ENCODE measurements at places on chromosomes 11 and 22. TPM values are rescaled to one million over a fixed set of nuclear protein-coding genes. Genes with fewer than 3 reads are reported as not detected.

MRGPRX3 gene
- not detected for polyA plus RNA-seq

HOATZ gene
- polyA plus RNA-seq: not detected

CRYAB gene
- 1,548 TPM for polyA plus RNA-seq

IL18 gene
- polyA plus RNA-seq: 1.8 TPM

CACNA1I gene
- polyA plus RNA-seq: 2.2 TPM

CNGA4 gene
- 6.1 TPM for polyA plus RNA-seq

MYOD1 gene
- not detected for polyA plus RNA-seq

ANGPTL5 gene
- polyA plus RNA-seq: not detected

TRIM48 gene
- not detected for polyA plus RNA-seq

SCYL1 gene
- 81.7 TPM for polyA plus RNA-seq

HTR3A gene
- polyA plus RNA-seq: 1.5 TPM

TBX1 gene
- polyA plus RNA-seq: 0.53 TPM

P2RX6 gene
- polyA plus RNA-seq: 3.5 TPM

TRIM49D2 gene
- polyA plus RNA-seq: not detected

Measured in brain (organoid and tissue), 16 donors.